Chondrocyte (in vitro differentiated cells): ENCODE measurements at places on chromosomes 7 and 10.

DNA sequence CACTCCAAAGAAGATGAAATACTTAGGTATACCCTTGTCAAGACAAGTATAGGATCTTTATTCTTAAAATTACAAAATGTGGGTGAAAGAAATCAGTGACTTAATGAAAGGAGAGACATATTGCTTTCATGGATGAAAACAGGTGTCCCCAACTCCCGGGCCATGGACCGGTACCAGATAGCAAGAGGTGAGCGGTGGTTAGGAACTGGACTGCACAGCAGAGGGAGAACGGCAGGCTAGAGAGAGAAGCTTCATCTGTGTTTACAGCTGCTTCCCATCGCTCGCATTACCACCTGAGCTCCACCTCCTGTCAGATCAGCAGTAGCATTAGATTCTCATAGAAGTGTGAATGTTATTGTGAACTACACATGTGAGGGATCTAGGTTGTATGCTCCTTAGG lies 408.9 kb downstream of the CALN1 start:
- no peak for DNase-seq

GRCh38 chr10:12966067-12966466 lies 35.4 kb downstream of the CCDC3 start:
- DNase-seq = no peak

GRCh38 chr10:122911889-122912484 lies 1.6 kb downstream of the FAM24A start:
- no peak for DNase-seq

DNA sequence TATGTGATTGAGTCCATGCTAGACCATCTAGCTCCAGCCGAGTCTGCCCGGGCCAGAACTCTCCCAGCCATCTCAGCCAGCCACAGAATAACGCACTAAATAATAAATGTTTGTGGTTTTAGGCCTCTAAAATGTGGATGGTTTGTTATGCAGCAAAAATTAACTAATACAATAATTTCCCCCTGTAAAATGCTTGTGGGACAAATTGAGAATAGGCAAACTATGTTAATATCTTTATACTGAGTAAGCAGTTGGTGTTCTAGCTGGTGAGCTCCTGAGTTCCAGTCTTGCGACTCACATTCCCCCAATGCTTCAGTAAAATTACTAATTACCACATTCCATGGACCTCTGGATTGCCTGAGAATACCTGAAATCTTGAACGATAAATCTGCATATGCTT lies 316.8 kb upstream of the NFE2L3 start:
- no peak for DNase-seq

DNA sequence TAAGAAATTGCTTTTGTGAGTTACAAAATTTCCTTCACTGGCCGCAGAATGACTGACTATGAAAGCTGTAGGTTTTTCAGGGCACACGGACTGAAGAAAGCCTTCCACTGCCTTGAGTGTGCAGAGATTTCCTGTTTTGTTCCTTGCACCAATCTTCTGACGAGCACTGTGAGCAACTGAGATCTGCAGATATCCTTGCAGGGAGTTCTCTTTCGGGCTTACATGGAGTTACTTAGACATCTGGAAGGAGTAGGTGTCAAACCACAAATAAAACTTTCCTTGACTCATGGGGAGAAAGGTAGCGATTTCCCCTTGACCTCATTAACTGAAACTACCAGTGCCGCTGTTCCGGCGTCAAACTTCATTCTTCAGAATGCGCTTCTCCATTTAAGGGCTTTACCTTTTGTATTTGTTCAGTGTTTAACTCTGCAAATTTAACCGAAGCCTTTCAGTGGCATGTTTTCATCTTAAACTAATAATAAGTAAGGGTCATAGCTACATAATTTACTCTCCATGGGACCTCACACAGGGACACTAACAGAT lies 1175.3 kb downstream of the GATA3 start:
- DNase-seq = no peak

DNA sequence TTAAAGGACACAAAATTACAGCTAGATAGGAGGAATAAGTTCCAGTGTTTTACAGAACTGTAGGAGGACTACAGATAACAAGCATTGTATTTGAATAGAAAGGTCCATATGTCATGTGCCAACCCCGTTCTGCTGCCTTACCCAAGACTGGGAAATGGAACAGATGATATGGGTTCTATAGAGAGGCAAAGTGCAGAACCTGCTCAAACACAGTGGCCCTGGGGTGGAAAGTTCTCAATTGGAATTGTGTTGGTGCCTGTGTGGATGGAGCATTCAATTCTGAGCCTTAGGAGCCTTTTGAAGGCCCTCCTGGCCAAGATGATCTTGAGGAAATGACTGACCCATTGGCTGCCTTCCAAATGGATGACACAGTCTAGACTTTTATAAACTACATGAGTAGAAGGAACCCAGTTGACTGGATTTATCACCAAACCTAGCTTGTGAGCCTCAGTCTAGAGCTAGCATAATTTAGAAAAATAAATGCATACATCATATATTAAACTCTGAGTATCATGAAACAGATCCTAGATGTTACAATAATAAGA lies 4.1 kb upstream of the PRSS1 start:
- DNase-seq = no peak

GRCh38 chr10:30553626-30554439 lies 75.7 kb downstream of the LYZL2 start:
- DNase-seq = no peak

- DNase-seq = no peak
Observed at GRCh38 chr7:74157605-74158004, 16.6 kb upstream of the EIF4H start.

- no peak for DNase-seq
Observed at GRCh38 chr7:151249034-151249731, 689 bp upstream of the SMARCD3 start.

GRCh38 chr10:128892005-128892404 lies 575.0 kb upstream of the MGMT start:
- DNase-seq = no peak

DNA sequence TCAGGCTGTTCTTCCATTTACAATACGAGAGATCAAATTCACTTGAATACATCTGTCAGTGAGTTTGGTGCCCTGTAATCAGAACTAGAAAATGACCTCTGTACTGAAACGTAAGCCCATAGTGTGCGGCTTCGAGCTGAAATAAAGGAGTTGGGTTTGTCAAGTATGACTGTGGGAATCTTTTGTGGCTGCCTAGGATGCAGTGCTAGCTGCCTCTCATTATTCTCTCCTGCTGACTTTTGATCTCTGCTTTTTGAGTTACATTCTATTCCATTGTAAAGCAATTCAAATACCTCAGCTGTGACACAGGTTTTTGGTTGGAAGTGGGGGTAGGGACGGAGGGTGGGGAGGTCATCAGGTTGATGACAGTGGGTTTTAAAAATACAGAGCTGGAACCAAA lies 40.4 kb downstream of the ICA1 start:
- DNase-seq = no peak

DNA sequence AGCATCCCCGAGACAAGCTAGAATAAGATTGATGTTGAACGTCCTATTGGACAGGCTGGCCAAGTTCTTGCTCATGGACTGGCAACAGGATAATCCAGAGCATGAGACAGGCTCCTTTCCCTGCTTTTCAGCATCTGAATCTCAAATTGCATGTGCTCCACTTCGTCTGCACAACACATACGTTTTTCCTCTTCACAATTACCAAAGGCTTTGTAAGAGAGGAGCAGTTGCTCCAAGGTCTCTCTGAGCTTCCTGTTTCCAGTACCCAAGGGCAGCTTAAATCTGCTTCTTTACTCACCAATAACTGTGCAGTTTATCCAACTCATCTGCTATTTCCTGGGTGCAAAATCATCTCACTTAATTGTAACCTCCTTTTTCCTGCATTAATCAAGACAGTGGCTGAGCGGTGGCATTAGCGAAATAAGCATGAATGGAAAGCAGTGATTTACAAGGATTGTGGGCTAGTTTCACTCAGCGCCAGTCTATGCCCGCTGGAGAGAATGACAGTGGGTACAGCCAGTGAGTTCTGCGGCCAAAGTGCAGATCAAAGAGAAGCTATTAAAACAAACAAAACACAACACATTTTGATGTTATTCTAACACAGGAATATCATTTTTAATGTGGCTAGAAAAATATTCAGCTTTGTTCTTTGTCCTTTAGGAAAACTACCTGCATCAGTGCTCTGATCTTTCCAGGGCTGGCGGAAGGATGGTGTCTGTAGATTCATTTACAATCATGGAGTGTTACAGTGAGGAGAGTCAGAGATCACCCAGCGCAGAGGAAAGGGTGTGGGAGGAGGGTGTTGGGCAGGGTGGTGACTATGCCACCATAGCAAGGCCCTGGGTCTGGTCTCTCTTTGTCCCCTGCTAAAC lies 79.8 kb downstream of the CHN2 start:
- DNase-seq = no peak

DNA sequence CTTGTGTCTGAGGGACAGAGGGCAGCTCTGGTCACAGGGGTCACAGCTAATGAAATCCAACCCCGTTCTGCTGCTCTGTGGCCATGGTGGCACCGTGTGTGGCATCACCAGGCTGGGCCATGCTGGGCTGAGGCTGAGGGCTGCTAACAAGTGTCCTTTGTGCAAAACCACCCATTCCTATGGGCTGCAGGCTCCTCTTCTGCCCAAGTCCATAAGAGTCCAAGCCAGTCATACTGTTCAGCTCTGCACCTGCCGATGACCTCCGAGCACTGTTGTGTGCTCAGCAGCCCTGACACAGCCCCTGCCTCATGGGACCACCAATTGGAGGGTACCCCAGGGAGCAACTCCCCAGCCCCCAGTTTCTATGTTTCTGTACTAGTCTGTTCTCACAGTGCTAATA lies 133.1 kb downstream of the WDR11 start:
- DNase-seq = no peak

GRCh38 chr10:131937836-131938235 lies 37.0 kb downstream of the PPP2R2D start:
- peak; percentile 58 for DNase-seq
